ENCODE measurements at places on chromosomes 3 and 15. TPM values are rescaled to one million over a fixed set of nuclear protein-coding genes. Genes with fewer than 3 reads are reported as not detected.

MCF2L2 gene
- total RNA-seq: 21.3 TPM

GHRL gene
- not detected for total RNA-seq

VPS39 gene
- total RNA-seq: 80.4 TPM

CTDSPL gene
- 25.8 TPM for total RNA-seq

CFAP91 gene
- 7.3 TPM for total RNA-seq

PPP2R3A gene
- 25.5 TPM for total RNA-seq

FEZF2 gene
- 14.3 TPM for total RNA-seq

SLC22A14 gene
- total RNA-seq: 0.16 TPM

IQSEC1 gene
- total RNA-seq: 127 TPM

IL17RD gene
- total RNA-seq: 32.2 TPM

All from camera-type eye (tissue), 1 donor.